ENCODE measurements at places on chromosomes 5 and 9. TPM values are rescaled to one million over a fixed set of nuclear protein-coding genes. Genes with fewer than 3 reads are reported as not detected.
A peak's percentile ranks its signal among the peaks of the same experiment; 100 is the strongest.

DNA sequence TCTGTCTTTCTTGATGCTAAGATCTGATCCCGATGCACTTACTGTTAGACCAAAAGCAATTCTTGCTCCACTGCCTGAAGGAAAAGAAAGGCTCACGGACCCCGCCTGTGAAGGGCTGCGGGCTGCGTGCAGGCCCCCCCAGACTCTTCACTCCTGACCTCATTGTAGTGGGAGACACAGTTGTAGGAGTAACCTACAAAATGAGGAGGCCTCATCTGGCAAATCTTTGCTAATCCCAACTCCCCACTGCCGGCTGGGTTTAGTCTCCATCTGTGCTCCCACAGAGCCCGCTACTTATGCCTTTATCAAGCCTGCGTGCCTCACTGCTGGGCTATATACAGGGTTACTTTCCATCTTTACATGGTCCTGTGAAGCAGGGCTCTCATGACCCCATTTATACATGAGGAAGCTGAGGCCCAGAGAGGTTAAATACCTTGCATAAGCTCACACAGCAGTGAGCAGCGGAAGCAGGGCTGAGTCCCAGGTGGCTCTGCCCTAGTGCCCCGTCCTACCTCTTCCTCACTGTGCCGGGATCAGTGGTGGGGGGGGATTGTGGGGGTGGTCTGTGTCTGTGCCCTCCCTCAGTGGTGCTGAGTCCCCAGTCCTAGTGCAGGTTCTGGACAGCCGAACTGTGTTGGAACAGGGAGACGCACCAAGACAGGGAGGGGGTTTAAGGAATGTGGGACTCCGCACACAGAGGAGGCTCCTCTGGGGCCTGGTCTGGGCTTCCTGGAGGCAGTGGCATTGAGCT is 43.9 kb upstream of the RNF130 start:
- peak; percentile 50 for DNase-seq

GRCh38 chr5:149961186-149961685 is 678 bp downstream of the SLC26A2 start:
- DNase-seq: no peak

DNA sequence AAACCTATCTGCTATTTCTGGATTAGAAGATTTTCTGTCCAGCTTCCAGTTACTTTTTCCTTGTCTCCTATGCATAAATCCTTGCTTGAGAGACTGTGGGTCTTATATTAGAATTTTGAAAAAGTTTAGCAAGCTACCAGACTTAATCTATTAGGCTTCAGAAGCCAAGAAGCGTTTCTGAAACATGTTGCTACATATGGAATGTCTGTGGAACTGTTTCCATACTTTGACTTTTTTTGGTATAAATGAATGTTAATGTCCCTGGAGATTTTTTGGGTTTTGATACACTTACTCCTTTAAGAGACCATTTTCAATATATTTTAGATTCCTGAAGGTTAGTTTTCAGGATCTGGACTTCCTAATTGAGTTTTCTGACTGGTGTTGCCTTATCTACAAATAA is 191.4 kb upstream of the SGCD start:
- DNase-seq: no peak

DNA sequence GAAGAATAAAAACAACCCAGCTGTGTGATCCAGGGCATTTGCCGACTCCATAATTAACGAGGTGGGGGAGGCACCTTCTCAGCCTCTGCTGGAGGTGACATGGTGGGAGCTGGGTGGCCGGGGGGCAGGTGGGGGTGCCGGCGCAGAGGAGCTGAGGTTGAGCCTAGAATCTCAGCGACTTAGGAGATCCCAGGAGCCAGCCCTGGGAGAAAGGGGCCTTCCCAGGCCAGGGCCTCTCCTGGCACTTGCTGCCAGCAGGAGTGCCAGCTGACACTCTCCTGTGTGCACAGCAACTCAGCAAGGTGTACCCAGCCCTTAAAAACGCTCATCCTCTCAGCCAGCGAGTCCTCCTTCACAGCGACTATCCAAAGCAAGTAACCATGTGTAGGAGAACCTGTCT is 62.8 kb upstream of the FCN1 start:
- peak; percentile 18 for DNase-seq

DNA sequence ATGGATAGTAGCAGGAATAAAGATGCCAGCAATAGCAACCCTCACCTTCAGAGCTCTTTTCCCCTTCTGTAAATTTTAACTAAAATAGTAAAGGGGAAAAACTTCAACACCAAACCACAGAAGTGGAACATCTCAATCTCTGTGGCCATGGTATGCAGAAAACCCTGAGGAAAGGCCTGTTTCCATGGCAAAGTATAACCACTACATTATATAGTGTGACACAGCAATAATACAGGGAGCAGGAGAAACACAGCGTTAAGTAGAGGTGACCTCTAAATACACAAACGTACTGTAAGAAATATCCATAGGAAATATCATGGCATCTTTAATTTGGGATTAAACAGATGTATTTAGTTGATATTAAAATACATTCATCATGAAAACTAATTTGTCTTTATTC is 106.4 kb downstream of the SLC24A2 start:
- no peak for DNase-seq

DNA sequence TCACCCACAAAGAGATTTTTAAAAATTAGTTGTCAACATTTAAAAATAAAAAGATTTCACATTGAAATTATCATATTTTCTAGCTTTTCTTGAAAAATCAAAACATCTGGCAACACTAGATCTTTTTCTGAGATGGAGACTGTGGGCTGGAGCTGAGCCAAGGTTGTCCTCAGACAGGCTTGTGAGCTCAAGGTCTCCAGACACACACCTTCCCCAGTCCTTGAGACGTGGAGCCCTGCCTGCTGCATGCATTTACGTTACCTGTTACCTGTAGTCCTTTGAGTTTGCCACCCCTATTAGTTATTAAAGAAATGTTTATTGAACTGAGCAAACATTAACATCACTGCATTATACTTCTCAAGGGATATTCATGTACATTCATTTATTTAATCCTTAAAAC is 87.5 kb upstream of the TLE1 start:
- DNase-seq: no peak

GRCh38 chr5:72151646-72152045 is 44.4 kb downstream of the MAP1B start:
- DNase-seq: no peak

GRCh38 chr9:8799206-8799605 is 999.6 kb upstream of the DMAC1 start:
- no peak for DNase-seq

- no peak for DNase-seq
Observed at GRCh38 chr5:171840711-171841522, 55.3 kb downstream of the SMIM23 start.

- no peak for DNase-seq
Observed at GRCh38 chr5:153902016-153902415, 136.7 kb downstream of the FAM114A2 start.

DNA sequence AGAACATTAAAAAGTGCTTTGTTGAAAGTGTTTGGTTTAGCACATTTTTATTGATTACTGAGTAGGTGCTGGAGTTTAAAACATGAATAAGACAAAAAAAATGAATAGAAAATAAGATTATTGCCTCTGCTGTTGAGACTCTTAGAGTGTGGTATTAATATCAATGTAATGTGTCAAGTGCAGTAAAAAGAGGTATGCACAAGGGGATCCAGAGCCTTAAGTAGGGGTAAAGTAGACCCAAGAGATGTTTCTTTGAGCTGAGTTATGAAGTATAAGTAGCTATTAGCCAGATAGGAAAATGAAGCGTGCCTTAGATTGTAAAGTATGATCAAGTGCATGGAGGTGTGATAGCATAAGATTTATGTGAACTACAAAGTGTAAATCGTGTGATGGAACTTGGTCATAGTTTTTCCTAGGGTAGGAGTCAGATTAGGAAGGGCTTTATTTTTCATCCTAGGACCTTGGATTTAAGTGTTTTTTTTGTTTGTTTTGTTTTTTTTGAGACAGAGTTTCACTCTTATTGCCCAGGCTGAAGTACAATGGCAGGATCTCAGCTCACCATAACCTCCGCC is 45.2 kb downstream of the NSD1 start:
- DNase-seq: no peak

- DNase-seq: no peak
Observed at GRCh38 chr5:128925973-128926372, 39.3 kb upstream of the SLC27A6 start.

GRCh38 chr9:114496011-114496410 is 9.3 kb downstream of the WHRN start:
- DNase-seq: no peak

GRCh38 chr5:167785901-167786300 is 505.5 kb upstream of the WWC1 start:
- no peak for DNase-seq

DNA sequence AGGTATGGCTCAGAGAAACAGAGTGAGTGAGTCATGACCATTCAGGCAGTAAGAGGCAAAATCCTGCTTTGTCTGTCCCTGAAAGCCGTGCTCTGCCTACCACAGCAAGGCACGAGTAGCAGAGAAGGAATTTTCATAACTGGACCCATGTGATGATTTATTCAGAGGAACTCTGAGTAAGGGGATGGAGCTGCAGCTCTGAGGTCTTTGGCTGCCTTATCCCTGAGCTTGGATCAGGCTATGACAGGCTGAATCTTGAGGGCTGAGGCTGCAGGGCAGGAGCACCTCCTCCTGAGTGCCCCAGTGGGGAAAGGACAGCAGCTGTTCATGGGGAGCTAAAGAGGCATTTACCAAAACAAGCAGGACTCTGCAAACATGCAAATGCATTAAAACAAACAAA is 183.4 kb downstream of the PAPPA start:
- no peak for DNase-seq

DNA sequence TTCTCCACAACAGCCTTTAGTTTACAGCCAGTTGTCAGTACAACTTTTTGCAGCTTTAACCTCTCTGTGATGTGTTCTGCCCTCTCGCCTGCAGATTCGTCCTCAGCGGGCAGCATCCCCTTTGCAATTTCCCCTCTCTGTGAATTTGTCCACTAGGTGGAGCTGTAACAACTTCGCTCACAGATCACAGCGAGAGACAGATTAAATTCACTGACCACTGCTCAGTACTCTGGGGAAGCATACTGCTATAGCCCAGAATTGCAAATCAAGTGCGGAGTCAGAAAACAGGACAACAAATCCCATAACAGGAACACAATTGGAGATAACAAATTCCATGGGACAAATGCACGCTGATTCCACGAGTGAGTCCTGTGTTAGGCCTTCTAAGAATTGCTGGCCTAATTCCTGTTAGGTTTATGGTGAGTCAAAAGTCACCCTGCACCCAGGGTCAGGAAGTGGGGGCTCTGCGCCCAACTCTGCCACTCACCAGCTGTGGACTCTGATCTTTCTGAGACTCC is 2124.9 kb downstream of the MAT2B start:
- no peak for DNase-seq

DNA sequence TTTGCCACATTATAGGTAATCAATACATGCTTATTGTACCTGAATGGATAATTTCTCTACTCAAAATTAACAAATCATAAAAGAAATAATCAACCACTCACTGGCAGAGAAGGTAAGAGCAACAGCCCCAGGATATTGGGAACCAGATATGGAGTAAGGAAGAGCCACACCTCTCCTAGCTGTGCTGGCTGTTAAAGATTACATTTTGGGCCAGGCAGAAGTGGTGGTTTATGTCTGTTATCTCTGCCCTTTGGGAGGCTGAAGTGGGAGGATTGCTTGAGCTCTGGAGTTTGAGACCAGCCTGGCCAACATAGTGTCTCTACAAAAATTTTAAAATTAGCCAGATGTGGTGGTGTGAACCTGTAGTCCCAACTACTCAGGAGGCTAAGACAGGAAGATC is 56.4 kb downstream of the BHMT start:
- no peak for DNase-seq

DNA sequence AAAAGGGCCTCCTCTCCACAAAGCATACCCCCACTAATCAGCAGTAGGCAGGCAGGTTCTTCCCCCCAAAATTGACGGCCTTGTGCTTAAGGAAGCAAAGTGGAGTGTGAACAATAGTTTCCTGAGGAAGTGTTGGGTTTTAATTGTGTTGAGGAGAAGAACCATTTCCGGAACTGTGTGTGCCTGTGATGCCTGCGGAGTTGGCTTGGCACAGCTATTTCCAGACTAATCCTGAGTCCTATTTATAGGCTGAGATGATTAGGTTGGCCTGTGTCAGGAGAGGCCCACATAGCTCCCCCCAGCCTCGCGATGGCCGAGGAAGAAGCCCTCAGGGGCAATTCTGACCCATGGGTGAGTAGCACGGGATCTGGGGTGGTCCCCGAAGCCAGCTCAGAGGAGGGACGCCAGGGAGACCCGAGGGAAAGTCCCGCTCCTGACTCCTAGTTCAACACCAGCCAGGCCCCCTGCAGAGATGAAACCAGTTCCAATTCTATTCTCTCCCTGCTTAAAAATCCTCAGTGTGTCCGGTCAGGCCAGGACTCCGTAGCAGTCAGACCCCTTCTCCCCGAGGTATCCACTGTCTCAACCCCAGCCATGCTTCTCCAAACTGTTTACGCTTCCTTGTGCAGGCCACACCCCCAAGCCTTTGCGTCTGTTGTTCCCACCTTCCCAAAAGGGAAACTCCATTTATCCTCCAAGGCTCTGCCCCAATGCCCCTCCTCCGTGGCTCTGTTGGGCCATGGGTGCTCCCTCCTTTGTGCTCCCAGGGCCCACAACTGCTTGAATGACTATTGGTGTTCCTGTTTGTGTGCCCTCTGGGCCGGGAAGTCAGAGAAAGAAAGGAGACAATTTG is 18.1 kb downstream of the GSN start:
- DNase-seq: peak; percentile 87

- DNase-seq: no peak
Observed at GRCh38 chr9:16689351-16689938, 181.0 kb downstream of the BNC2 start.

DNA sequence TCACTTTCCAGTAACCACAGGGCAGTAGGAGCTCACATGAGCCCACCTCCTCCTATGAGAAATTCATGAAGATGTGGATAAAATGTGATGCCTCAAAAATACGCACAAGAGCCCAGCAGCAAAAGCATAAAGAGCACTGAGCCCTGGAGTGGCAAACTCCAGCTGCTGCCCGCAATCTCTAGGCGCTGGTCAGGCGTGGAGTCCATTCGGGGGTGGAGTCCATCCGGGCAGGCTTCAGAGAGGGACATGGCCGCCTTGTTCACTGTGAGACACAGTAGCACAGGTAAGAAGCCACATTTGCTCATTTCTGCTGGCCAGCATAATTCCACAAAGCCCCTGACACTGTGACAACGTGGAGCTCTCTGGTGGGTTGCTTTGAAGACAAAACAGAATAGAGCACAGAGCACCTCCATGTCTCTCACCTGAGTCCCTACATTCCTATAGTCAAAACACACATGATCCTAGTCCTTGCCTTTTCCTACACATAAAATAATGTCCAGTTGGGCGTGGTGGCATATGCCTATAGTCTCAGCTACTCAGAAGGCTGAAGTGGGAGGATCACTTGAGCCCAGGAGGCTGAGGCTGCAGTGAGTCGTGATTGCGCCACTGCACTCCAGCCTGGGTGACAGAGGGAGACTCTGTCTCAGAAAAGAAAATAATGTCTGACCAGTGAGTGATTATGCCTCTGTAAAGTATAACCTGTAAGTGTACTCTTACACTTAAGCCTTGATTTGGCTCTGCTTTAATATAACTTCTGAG is 365.2 kb downstream of the GADD45G start:
- DNase-seq: no peak

- DNase-seq: no peak
Observed at GRCh38 chr5:151660616-151661495, 25.9 kb downstream of the SPARC start.

GRCh38 chr9:134052491-134052890 is 15.3 kb downstream of the BRD3 start:
- DNase-seq: peak; percentile 11

The HAVCR2 gene
- total RNA-seq: 21.6 TPM

The PCDHA2 gene
- 0.13 TPM for total RNA-seq

The GMCL2 gene
- not detected for total RNA-seq

The SMIM33 gene
- not detected for total RNA-seq

The CCNJL gene
- total RNA-seq: 3.5 TPM

The CCNO gene
- 0.54 TPM for total RNA-seq

The PDLIM7 gene
- 510 TPM for total RNA-seq

The FREM1 gene
- 14.0 TPM for total RNA-seq

The ARL14EPL gene
- total RNA-seq: 0.63 TPM

The EPB41L4B gene
- total RNA-seq: 1.3 TPM
